ENCODE measurements at places on chromosomes 12 and 14.

- no peak for DNase-seq
Measured at GRCh38 chr12:68580911-68581310, 29.8 kb upstream of the RAP1B start.

DNA sequence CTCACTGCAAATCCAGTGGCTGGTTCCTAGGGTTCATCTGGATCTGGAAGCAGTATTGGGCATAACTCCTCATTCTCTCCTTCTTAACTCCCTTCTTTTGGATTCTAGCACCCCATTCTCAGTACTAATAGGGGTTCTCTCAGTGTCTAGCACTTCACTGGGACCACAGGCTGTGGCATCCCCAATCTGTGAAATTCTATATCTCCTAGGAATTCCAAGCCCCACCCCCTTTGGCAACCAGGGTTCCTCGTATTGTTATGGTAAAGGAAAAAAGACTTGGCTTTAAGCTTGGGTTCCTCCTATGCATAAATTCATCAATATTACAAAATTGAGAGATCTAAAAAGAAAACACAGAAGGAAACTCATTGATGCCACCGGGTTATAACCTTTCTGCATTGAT is 45.0 kb upstream of the FBXO21 start:
- no peak for DNase-seq

DNA sequence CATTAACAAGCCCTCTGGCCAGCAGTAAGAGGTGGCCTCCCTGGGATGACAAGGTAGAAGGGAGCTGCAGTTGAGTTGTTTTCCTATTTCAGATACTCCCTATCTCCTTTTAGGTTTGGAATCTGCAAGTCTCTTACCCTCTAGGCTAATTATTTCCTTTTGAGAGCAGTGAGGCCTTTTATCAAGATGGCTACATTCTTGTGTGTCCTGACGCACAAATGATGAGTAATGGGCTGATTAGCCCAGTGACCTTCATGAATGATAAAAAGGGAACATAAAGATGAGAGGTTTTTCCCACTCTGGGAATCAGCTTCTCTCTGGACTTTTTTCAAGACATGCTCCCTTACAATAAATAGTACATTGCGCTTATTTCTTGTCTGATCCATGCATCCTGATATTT is 22.9 kb downstream of the DYRK2 start:
- no peak for DNase-seq

DNA sequence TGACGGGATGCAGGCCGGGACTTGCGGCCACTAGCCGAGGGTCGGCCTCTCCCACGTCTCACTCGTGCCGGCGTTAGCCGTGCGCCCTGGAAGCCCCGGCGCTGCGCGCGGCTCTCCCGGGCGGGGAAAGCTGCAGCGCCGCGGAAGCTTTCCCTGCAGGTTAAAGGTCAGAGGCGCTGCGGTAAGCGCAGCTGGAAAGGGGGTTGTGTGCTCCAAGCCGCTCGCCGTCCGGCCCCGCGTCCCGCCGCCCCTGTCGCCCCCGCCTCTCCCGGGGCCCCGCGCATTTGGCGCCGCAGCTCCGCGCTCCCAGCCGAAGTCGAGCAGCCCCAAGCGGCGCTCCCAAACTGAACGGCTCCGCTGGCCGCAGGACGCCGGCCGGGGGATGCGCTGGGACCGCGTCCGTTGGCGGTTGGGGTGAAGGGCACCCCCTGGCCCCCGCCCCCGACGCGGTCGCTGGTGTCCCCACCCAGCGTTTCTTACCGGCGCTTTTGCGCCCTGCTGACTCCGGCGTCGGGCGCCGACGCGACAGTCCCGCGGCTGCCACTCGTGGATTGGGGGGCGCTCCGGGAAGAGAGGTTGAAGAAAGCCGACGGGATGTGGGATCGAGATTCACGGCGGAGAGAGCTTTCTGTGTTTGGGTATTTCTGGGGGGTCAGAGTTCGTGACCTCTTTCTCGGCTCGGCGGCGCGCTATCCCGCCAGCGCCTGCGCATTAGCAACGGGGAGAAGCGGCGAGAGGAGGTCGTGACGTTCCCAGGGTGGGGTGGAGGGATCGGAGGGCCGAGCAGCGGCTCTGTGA is at the start of gene NR2C1:
Gene NR2C1 (minus strand): TSS at position 719 of the 798 bp plus-strand sequence. CDS start 6,234 bp downstream, outside the sequence.
- DNase-seq: peak; percentile 91

GRCh38 chr12:28535216-28535615 is 345.0 kb downstream of the CCDC91 start:
- no peak for DNase-seq

DNA sequence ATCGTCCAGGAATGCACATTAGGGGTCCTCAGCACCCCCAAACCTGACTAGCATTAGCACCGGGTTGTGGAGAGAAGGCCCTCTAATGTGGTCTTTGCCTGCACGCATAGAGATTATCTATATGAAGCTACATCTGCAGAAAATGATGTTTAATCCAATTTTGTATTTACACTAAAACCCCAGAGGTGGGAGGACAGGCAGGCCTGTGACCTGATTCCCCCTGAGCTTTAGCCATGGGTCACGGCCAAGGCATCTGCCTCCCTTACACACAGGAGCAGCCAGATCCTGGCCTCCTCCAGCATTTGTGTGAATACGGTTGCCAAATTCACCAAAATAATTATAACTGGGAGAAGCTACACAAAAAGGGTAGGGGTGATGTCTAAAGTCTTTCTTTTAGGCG is 7.0 kb downstream of the APOLD1 start:
- DNase-seq: no peak

DNA sequence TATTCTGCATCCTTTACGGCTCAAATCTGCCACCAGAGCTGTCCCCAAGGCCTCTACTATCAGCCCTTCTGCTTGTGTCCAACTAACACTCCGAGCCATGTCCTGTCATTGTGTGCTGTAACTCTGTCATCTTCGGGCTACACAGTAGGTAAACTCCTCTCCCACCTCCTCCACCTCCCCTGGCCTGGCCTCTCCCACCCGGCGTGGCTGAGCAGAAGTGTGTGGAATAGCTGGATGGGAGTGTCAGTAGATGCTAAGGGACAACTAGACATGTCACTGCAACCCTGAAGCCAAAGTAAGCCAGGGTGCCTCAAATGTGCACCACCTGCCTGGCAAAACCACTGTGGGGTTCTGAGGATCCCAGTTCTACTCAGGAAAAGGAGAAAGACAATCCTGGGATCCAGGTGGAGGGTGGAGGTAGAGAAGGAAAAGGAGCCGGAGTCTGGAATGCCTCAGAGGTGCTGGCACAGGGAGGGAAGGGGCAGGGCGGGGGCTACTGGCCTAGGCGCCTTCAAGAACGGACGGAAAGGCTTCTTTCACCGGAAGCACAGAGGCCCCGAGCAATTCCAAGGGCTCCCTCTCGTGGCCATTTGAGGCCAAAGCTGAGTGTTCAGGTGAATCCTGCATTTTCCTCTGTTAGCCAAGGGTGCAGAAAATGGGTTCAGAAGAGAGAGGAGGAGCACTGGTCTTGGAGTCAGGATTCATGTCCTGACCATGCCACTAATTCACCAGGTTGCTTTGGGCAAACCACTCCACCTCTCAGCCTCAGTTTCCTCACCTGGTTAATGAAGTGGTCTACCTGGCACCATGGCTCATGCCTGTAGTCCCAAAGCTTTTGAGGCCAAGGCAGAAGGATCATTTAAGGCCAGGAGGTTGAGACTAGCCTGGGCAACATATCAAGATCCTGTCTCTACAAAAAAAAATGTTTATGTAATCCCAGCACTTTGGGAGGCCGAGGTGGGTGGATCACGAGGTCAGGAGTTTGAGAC is 20.5 kb upstream of the FAM181A start:
- peak; percentile 18 for DNase-seq

DNA sequence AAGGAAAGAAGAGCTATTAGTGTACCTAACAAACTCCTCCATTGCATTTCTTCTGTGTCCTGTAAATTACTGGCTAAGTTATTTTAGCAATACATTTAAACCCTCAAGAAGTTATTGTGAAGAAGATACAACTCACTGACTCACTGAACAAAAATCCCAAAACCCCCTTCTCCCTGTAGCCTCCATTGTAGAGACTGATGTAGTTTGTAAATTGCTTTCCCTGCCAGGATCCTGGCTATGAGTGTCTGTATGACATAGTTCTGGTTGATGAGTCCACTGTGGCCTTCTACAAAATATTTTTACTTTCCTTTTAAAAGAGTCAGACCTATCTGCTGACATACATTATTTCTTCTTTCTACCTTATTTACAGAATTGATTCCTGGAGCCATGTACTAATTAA is 155.6 kb downstream of the SLC6A15 start:
- DNase-seq: no peak

- no peak for DNase-seq
Measured at GRCh38 chr12:132837693-132838409, 9.2 kb upstream of the GOLGA3 start.

- no peak for DNase-seq
Measured at GRCh38 chr14:63761351-63762117, 33.7 kb upstream of the SGPP1 start.

GRCh38 chr14:102796661-102797190 is 19.5 kb downstream of the TRAF3 start:
- DNase-seq: no peak

GRCh38 chr14:39320318-39320717 is 86.6 kb downstream of the MIA2 start:
- no peak for DNase-seq

- no peak for DNase-seq
Measured at GRCh38 chr14:45251912-45252311, 1.1 kb downstream of the MIS18BP1 start.

DNA sequence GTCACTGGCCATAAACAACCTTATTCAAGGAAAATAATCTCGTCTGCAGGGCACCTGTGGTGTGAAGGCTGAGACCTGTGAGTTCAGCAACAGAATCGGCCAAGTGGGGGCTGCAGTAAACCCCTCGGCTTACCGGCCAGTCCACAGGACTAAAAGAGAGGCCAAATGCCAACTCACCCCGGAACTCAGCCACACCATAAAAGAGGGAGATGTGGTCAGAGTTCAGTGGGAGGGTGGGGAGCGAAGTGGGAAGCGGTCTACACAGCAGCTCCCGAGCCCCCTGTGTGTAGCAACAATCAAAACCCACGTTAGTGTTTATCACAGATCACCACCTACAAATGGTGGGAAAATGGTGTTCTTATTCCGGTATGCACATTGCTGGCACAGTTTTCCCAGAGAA is 153.0 kb downstream of the PIWIL1 start:
- no peak for DNase-seq

- no peak for DNase-seq
Measured at GRCh38 chr12:120764816-120765215, 39.2 kb downstream of the ACADS start.

DNA sequence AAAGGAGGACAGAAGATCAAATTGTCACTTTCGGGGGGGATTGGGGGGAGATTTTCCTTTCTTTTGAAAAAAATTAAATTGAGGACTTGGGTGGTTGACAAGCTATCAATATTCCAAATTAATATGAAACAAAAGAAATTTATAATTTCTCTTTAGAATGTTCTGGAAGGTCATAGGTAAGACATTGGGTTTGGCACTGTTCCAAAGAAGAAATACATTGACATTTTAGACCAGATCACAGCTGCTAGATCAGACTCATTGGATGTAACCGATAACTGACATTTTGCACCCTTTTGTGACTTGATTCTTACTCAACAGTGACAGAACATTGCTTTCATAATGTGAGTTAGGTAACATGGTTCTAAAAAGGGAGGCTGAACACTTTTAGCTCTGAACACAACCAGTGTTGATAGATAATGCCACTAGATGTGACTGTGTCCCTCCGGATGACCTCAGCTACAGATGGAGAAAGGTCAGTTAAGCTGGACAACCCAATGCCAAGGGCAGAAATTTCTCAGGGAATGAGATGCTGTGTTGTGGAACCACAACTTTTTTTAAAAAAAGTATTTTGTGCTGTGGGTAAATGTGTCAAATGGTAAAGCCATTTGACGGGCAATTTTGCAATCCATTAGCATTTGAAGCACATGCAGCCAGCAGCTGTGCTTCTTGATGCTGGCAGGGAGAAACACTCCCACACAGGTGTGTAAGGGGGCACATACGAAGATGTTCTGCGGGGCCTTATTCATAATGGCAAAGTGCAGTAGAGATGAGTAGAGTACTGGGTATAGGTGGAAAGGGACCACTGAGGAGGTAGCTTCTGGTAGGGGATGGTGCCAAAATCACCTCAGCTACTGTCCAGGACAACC is 62.9 kb downstream of the RFX4 start:
- no peak for DNase-seq

GRCh38 chr14:76424359-76424758 is 48.4 kb downstream of the ESRRB start:
- no peak for DNase-seq

GRCh38 chr12:109714141-109714912 is 702 bp downstream of the FAM222A start:
- DNase-seq: peak; percentile 42

GRCh38 chr12:6961278-6961694 is 9.2 kb downstream of the PHB2 start:
- DNase-seq: no peak

- DNase-seq: no peak
Measured at GRCh38 chr14:50452296-50452695, 55.6 kb upstream of the CDKL1 start.

DNA sequence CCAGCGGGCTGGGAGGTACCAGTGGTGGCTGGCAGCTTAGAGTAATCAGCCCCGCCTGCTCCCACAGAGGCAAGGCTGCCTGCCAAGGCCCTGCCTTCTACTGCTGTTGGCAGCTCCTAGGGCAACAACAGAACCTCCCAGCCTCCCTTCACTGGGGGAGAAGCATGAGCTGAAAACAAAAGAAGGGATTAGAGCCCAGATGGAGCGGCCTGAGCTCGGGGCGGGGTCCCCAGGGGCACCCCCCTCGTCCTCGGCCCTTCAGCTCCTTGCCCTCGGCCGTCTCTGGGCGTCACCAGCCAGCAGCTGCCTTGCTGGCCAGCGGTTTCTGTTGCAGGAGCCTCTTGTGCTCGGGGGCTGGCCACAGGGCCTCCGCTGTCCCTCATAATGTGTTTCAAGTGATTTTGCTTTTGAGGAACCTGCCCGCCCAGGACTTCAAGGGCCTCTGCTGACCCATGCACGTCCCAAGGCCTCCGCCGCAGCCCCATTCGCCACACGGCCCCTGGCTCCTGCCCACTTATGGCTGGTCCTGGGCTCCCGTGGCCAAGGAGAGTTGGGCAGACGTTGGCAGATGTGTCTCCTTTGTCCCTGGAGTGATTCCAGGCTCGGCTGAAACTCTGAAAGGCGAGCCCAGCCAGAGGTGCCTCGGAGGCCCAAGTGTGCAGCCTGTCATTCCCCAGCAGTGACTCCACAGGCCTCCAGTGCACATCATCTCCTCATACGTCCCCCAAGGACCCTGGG is 49.7 kb downstream of the PSMA6 start:
- peak; percentile 95 for DNase-seq

GRCh38 chr12:131988054-131988796 is 38.5 kb downstream of the EP400 start:
- DNase-seq: no peak

GRCh38 chr14:100429537-100429936 is 106.4 kb downstream of the SLC25A47 start:
- DNase-seq: no peak
